ENCODE measurements at places on chromosomes 5 and 9.

DNA sequence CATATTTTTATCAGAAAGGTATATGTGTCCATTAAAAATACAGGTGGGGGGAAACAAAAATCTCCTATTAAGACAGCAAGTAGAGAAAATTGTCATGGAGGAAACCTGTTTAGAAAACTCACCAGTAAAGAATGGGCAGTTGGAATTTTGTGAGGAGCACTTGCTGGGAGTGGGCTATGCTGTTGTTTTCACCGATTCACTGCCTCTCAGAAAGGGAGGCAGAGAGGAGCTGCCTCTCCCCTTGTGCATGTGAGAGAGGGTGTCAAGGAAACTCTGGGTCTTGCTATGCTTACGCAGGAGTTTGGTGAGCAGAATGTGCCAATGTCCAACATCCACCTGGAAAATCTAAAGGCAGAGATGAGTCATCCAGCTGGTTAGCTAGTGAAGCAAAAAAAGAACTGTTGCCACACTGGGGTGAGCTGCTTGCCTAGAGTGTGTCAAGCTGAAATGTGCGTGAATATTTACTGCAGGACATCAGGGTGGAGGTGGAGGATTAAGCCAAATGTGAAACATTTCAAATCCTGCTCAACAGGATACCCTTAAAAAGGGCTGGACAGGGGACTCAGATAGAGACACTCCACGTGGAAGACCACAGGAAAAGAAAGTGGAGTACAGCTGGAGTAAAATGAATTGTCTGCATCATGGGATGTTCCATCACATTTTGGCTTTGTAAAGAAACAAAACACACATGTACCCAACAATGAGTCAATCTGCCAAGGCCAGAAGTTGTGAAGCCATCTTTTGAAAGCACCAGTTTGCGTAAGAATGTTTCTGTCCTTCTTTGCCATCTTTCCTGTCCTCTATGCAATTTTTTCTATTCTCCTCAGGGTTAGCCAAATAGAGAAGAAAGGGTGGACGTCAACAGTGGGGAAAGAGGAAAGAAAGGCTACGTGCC, 449.7 kb upstream of the MPDZ start:
- DNase-seq: no peak

- DNase-seq: no peak
Observed at GRCh38 chr9:120187758-120188157, 392.2 kb downstream of the CDK5RAP2 start.

DNA sequence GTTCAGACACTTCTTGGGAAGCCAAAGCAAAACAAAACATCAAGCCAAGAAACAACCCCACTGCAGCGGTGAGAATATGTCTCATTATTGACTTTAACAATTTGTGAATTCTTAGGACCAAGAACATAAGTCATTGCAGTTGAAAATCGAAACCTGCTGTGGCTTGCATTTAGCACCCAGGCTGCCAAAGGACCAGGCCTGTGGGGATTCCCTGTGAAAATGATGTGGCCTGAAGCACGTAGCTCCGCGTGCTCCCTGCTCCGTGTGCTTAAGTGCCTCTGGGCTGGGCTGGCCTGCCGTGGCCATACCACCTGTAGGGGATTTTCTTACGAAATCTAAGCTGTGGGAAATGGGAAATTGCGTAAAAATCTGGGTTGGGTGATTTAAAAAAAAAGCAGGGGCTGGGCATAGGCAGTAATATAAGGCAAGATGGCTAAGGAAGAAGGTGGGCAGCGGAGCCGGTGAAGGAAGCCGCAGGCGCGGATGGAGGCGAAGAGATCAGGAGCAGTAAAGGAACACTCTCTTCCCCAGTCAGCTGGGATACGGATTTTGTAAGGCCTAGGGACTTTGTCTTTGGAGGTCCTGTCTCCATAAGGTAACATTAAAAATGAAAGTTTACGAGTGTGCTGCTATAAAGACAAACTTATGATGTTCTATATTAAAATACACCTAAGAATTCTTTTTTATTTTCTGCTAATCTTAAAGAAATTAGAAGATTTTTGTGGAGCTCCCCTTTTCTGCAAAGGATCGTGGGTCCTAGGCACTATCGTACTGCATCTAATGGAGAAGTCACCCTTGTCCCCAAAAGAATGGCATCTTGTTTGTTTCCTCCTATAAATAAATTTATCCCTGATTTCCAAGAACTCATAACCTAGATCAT, 189.6 kb upstream of the SEMA6A start:
- no peak for DNase-seq

GRCh38 chr9:90808890-90809685, 7.5 kb downstream of the SYK start:
- DNase-seq: no peak

DNA sequence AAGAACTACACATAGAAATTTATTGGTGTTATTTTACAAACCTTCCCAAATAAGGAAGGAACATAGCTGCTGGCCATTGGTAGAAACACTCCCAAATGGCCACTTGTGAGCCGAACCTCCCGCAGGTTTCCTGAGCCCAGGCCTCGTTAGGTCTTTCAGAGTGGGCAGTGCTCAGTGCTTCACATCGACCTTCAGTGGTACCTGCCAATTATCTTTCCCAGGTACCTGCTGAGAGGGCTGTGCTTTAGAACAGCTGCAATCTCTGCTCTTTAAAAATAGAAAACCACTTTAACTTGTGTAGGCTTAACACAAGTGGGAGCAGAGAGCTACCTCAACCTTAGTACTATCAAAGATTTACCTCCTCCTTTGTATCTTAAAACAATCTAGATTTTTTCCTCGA, 334.1 kb downstream of the RFX3 start:
- no peak for DNase-seq

GRCh38 chr5:125199968-125200865, 453.8 kb upstream of the ZNF608 start:
- no peak for DNase-seq

- no peak for DNase-seq
Observed at GRCh38 chr9:109498195-109499092, at the start of gene PTPN3. TSS of gene PTPN3 (minus strand) at chr9:109498307. CDS start at chr9:109463434, 34,873 bp downstream.

- no peak for DNase-seq
Observed at GRCh38 chr9:137429546-137429890, 6.3 kb downstream of the NOXA1 start.

- no peak for DNase-seq
Observed at GRCh38 chr9:114076237-114077161, 1.6 kb downstream of the AMBP start.

GRCh38 chr9:101397746-101398067, 711 bp downstream of the MRPL50 start:
- no peak for DNase-seq

GRCh38 chr5:98031496-98031895, 742.0 kb upstream of the RGMB start:
- DNase-seq: no peak

DNA sequence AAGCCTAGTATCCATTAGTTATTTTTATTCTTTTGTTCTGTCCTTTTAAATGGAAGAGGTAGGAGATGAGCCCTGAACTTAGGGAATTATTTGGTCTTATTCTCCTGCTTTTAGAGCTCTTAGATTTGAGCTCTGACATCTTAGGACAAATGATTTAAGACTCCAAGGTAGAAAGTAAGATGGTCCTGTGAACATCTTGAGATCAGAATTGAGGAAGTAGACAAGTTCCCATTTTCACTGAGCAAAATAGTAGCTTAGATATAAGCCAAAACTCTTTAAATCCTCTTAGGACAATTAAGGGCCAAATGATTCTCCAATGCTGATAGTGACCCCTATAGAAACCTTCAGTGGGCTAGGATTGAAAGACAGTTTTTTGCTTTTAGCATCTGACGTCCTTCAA, 53.0 kb upstream of the RUSC2 start:
- DNase-seq: no peak

DNA sequence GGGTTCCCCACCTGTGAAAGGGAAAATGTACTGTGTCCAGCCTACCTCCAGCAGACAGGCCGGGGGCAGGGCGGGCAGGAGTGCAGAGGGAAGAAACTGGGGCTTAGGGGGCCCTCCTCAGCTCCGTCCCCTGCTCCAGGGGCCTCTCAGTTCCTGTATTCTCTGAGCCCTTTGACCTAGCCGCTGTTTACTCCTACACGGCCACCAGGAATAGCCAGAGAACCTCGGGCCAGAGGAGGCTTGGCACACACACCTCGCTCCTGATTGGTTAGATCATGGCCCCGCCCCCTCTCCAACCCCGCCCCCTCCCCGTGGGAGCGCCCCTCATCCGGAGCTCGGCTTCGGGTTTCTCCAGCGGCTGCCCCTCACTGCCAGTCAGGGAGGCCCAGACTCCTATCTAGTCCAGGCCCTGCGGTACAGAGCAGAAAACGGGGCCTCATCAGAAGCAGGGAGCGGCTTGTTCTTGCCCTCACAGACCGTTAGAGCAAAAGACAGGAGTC, 2.2 kb downstream of the ST6GALNAC6 start:
- peak; percentile 36 for DNase-seq

DNA sequence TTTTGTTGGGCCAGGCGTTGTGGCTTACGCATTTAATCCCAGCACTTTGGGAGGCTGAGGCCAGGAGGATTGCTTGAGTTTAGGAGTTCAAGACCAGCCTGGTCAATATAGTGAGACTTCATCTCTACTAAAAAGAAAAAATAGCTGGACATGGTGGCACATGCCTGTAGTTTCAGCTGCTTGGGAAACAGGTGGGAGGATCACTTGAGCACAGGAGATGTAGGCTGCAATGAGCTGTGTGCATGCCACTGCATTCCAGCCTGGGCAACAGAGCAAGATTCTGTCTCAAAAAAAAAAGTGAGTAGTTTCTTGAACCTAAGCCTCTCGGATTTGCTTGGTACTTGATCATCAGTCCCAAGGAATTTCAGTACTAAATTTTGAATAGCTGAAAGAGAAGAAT, 26.9 kb downstream of the G3BP1 start:
- no peak for DNase-seq

DNA sequence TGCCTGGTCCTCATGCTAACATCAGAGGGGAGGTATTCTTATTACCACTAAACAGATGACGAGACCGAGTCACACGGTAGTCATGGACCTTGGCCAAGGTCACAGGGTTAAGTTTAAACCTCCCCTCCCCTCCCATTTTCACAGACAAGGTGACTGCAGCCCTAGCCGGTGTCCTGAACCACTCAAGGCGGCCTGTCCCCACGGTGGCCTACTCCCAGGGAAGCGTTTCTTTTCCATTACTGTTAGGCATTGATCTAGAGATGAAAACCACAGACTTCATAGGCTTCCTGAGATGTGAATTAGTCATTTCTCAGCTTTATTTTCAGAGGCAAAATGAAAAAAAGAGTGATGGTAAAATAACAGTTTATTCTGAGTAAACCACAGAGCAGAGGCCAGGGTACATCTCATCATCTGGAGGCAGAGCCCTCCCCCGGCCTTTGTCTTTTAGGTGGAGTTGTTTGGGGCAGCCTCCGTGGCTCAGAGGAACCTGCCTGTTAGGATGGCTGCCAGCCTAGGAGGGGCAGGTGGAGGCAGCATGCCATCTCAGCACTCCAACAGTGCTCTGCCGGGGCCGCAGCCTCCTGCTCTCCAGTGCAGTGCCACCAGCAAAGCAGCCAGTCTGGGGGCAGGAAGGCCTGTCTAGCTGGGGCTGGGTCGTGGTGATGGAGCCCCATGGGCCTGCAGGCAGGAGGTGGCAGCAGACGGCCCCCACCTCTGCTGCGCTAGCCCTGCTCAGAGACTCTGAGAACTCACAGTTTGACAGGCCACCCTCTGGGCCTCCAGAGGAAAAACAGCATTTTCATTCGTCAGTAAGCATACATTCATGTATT, 71.2 kb downstream of the RAPGEF1 start:
- DNase-seq: peak; percentile 78

- DNase-seq: no peak
Observed at GRCh38 chr9:90975781-90976538, 174.3 kb downstream of the SYK start.

GRCh38 chr5:53479045-53479589, 1.3 kb upstream of the FST start:
- no peak for DNase-seq

DNA sequence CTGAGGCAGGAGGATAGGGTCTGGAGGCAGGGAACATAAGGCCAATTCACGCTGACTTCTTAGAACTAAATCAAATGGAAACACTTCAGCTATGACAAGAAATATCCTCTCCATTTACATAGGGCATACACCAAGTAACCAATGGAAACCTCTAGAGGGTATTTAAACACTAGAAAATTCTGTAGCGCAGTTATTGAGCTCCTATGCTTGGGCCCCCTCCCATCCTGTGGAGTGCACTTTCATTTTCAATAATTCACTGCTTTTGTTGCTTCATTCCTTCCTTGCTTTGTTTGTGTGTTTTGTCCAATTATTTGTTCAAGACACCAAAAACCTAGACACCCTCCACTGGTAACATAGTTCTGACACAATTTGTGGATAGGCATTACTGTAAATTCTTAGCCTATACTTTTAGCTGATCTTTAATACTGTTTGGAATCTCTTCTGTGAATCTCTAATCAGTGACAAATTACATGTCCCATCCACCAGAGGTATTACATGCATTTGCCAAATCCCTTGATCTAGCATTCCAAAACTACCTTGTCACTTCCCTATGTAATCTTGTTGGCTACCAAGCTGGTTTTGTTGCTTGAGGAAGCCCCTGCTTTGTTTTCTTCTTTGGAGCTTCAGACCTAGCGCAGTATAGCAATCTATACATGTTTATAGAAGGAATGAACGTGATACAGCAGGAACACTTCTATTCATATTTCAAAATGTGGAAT, 61.6 kb downstream of the ST8SIA4 start:
- no peak for DNase-seq

- no peak for DNase-seq
Observed at GRCh38 chr5:107868650-107869409, 198.1 kb upstream of the EFNA5 start.

GRCh38 chr9:93121316-93122241, 12.5 kb downstream of the NINJ1 start:
- peak; percentile 3 for DNase-seq

- no peak for DNase-seq
Observed at GRCh38 chr9:112605518-112605917, 112.4 kb downstream of the INIP start.

GRCh38 chr9:3308609-3309008, 217.2 kb downstream of the RFX3 start:
- no peak for DNase-seq

DNA sequence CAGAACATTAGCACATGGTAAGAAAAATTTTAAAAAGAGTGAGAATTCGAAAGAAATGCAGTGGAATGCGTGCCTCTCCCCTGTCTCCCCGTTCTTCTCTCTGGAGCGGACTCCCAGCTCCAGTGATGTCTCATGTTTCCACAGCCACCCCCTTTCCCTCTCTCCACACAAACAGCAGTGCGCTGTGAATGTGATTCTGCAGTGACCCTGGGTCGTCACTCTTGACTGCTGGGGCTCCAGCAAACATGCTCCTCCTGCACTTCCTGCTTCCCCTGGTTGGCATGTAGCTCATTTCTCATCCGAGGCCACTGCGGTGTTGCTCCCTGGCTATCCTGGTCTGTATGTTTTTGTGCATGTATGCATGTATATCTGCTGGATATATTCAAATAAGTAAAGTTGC, 13.3 kb downstream of the PHF2 start:
- no peak for DNase-seq

DNA sequence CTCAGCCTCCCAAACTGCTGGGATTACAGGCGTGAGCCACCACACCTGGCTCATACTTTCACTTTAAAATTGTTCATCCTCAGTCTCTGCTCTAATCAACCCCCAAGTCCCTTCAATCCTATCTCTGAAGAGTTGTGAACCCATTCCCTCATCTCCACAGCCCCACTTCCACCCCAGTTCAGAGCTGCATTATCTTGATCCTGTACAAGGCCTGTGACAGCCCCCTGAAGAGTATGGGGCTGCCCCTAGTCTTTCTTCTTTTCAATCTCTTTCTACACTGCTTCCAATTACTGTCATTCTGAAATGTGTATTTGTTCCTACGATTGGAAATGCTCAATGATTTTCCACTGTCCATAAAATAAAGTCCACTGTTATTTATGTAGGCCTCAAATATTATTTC, 588.3 kb downstream of the RAB3C start:
- DNase-seq: no peak

- DNase-seq: no peak
Observed at GRCh38 chr9:74951107-74951720, 1.5 kb downstream of the C9orf40 start.

All from CD4-positive, alpha-beta T cell treated with Interleukin-1 beta for 1 hour (primary cell).